ENCODE measurements at places on chromosomes 7 and 10. TPM values are rescaled to one million over a fixed set of nuclear protein-coding genes. Genes with fewer than 3 reads are reported as not detected.

The ACTR3C gene
- 28.1 TPM for total RNA-seq

The TMEM209 gene
- 25.0 TPM for total RNA-seq

The CYP2C19 gene
- not detected for total RNA-seq

The GIMAP2 gene
- 32.4 TPM for total RNA-seq

The POLD2 gene
- 48.8 TPM for total RNA-seq

- no peaks in the 10 kb centered on the region for H3K27me3 ChIP-seq
- H3K4me3 ChIP-seq, result no peak overlapping the region
- no peak for DNase-seq
- H3K27ac ChIP-seq, result no peak overlapping the region
- H3K4me1 ChIP-seq, result no peaks in the 10 kb centered on the region
Observed at GRCh38 chr10:87667493-87667892, 7.8 kb downstream of the PAPSS2 start.

DNA sequence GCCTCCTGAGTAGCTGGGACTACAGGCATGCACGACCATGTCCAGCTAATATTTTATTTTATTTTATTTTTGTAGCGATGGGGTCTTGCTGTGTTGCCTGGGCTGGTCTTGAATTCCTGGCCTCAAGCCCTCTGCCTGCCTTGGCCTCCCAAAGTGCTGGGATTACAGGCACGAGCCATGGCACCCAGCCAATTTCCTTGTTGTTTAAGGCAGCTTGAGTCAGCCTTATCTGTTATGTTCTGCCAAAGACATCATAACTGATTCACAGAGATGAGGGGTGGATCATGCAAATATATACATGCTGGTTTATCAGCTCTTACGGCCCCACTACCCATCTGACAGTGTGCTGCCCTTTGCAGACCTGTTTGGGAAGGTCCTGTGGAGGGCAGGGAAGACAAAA lies 826.7 kb downstream of the TYW1 start:
- no peak for DNase-seq
- H3K4me1 ChIP-seq, result no peaks in the 10 kb centered on the region
- no peak overlapping the region for H3K4me3 ChIP-seq
- H3K27ac ChIP-seq, result no peak overlapping the region
- H3K27me3 ChIP-seq, result no peaks in the 10 kb centered on the region
- no peaks in the 10 kb centered on the region for H3K36me3 ChIP-seq

DNA sequence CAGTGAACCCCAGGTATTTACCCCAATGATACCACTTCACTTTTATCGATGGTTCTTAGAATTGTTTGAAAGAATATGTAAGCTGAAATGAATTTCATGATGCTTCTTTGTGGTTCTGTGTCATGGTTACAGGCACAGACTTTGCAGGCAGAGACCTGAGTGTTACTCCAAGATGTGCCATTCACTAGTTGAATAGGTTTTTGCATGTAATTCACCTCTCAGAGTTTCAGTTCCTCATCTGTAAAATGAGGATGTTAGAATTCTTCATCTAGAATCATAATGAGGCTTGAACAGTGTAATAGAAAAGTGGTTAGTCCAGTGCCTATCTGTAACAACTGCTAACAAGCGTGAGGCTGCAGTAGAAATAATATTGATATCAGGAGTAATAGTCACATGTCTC lies 54.6 kb downstream of the VSTM2A start:
- H3K4me3 ChIP-seq, result no peak overlapping the region
- no peak overlapping the region for H3K27ac ChIP-seq
- H3K27me3 ChIP-seq, result no peaks in the 10 kb centered on the region
- no peaks in the 10 kb centered on the region for H3K36me3 ChIP-seq
- no peaks in the 10 kb centered on the region for H3K4me1 ChIP-seq

GRCh38 chr7:76333511-76334101 lies 25.2 kb downstream of the YWHAG start:
- DNase-seq, result no peak
